ENCODE measurements at places on chromosomes 13 and 19. TPM values are rescaled to one million over a fixed set of nuclear protein-coding genes. Genes with fewer than 3 reads are reported as not detected.

The NLRP11 gene
- not detected for total RNA-seq

The FEM1A gene
- 15.3 TPM for total RNA-seq

- H3K36me3 ChIP-seq, result no peaks in the 10 kb centered on the region
- DNase-seq, result no peak
- no peak overlapping the region for H3K4me3 ChIP-seq
- H3K27ac ChIP-seq, result no peak overlapping the region
- H3K27me3 ChIP-seq, result no peaks in the 10 kb centered on the region
Observed at GRCh38 chr13:105783261-105783660, 752.2 kb downstream of the EFNB2 start.

- peaks cover 35% of the 10 kb centered on the region for H3K27me3 ChIP-seq
- H3K4me3 ChIP-seq, result no peak overlapping the region
- H3K27ac ChIP-seq, result peak overlapping the region; percentile 24
- peaks cover 13% of the 10 kb centered on the region for H3K4me1 ChIP-seq
Observed at GRCh38 chr19:1231729-1232637, 5.8 kb downstream of the CBARP start.

GRCh38 chr13:21913010-21913409 lies 242.1 kb downstream of the FGF9 start:
- no peak for DNase-seq
- H3K36me3 ChIP-seq, result no peaks in the 10 kb centered on the region
- no peaks in the 10 kb centered on the region for H3K27me3 ChIP-seq
- H3K4me1 ChIP-seq, result no peaks in the 10 kb centered on the region
- no peak overlapping the region for H3K27ac ChIP-seq

DNA sequence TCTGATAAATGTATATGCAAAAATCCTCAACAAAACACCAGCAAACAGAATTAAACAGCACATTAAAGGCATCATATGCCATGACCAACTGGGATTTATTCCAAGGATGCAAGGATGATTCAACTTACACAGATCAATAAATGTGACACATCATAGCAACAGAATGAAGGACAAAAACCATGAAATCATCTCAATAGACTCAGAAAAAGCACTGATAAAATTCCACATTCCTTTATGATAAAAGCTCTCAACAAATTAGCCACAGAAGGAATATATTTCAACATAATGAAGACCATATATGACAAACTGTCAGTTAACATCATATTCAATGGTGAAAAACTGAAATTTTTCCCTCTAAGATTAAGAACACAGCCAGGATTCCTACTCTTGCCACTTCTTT lies 691.6 kb downstream of the DIAPH3 start:
- no peaks in the 10 kb centered on the region for H3K27me3 ChIP-seq
- no peaks in the 10 kb centered on the region for H3K36me3 ChIP-seq
- no peak for DNase-seq
- H3K4me3 ChIP-seq, result no peak overlapping the region

DNA sequence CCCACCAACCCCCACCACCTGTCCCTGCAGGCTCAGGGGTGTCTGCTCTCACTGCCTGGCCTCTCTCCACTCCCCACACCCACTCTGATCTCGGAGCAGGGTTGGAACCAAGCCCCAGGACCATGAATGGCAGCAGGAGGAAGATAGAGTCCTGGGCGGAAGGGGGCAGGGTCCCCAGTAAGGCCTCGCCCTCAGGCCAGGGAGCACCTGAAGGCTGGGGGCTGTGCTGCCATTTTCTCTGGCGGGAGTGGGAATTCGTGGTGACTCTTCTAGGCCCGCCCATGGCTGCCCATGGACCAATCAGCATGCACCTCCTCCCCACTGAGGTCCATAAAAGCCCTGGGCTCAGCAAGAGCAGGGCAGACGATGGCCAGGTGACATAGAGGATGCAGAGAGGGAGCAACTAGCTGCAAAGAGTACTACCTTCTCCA lies 25.0 kb downstream of the KBTBD6 start:
- H3K4me3 ChIP-seq, result no peak overlapping the region
- DNase-seq, result no peak
- no peak overlapping the region for H3K27ac ChIP-seq
- H3K27me3 ChIP-seq, result no peaks in the 10 kb centered on the region

Measured in transverse colon (tissue), 4 donors.